Stimulated activated CD4-positive, alpha-beta T cell treated with anti-CD3 and anti-CD28 coated beads, Interleukin-12 subunit alpha, Interleukin-12 subunit beta, amount 100 ng/mL, for 24 hours (primary cell): ENCODE measurements at places on chromosomes 2 and 18.

DNA sequence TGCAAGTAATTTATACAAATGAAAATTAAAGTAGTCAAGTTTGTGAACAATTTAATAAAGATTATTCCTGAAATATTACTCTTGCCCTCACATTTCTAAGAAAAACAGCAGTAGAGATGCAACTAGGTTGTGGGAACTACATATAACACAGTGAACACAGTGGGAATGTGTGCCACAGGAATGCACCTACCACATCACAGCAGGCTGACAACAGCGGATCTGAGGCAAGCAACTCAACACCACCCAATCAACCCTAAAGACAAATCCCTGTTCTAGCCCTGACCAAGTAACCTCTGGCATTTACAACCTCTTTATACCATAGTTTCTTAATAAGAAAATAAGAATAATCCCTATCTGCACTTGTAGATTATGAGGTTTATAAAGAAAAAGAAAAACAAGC is 23.4 kb downstream of the MBOAT2 start:
- no peak for DNase-seq

- no peak for DNase-seq
These were observed 86.8 kb downstream of the FMNL2 start for GRCh38 chr2:152421521-152422370.

GRCh38 chr2:9095690-9096089 is 92.2 kb upstream of the MBOAT2 start:
- DNase-seq, result no peak

DNA sequence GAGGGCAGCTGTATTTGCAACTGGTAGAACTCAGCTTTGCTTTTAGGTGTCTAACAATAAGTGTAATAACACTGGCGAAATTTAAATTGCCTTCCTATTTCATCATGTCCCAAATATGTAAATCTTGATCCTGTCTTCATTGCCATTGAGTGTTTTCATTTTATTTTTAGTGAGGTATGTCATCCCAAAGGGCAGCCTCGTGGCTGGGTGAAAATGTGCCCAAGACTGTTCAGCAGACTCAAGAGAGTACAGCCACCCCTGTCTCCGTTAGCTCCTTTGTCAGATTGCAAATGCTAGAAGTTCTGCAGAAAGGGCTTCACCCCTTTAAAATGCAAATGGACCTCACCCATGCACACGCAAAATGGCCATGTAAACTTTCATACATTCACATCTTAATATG is 278.8 kb downstream of the RND3 start:
- no peak for DNase-seq

GRCh38 chr18:7202169-7202568 is 28.7 kb upstream of the LRRC30 start:
- DNase-seq, result no peak

- DNase-seq, result no peak
These were observed 362.7 kb downstream of the CPS1 start for GRCh38 chr2:210919128-210919527.

- DNase-seq, result no peak
These were observed 55.1 kb upstream of the SERTAD2 start for GRCh38 chr2:64708829-64709228.

DNA sequence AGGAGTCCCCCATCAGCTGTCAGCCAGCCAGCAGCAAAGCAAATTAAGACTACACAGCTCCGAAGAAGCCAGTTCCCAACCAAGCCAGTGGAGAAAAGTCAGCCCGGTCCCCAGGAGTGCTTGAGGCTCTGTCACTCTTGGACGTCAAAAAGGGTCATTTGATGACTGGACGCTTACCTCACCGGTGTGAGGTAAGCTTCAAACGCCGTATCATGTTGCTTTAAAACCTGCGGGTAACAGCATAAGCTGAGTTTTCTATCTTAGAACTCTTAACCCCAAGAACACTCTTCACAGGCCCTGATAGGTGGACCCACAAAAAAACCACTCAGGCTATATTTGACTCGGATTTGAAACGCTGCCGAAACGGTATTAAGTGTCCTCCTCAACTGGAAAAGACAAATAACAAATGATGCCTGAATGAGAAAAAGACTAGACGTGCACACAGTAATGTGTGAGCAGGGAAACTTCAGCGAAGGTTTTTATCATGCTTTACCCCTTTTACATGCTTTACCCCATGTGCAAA is 682 bp upstream of the LNPK start:
- no peak for DNase-seq

DNA sequence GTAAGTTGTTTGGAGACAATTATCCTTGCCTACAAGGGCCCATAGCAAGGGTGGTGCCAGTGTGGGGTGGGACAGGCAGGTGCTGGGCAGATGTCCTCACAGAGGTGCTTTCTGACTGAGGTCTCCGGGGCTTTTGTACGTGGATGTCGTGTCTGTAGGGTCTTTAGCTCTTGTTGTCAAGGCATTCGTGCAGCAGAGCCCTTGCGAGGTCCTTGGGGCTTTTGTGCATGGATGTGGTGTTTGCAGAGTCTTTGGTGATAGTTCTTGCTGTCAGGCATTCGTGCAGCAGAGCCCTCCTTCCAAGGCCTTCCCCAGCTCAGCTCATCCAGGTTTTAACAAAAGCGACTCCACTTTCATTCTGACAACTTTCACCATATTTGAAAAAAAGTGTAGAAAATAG is 116.0 kb upstream of the TMEM18 start:
- no peak for DNase-seq

DNA sequence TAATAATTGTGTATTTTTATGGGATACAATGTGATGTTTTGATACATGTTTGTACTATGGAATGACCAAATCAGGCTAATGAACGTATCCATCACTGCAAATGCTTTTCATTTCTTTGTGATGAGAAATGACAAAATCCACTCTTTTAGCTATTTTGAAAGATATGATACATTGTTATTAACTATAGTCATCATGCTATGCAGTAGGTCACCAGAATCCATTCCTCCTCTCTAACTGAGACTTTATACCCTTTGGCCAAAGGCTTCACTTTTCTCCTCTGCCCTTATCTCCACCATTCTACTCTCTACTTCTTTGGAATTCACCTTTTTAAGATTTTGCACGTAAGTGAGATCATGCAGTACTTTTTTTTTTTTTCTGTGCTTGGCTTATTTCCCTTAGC is 44.5 kb upstream of the TMEM17 start:
- DNase-seq, result no peak

- no peak for DNase-seq
These were observed 105.9 kb upstream of the RBBP8 start for GRCh38 chr18:22827216-22827615.

GRCh38 chr2:217147818-217148217 is 288.0 kb upstream of the TNP1 start:
- DNase-seq, result no peak

- no peak for DNase-seq
These were observed 263.5 kb upstream of the SIX2 start for GRCh38 chr2:45272549-45273265.

GRCh38 chr2:69285379-69285894 is 101.6 kb downstream of the GFPT1 start:
- no peak for DNase-seq

- no peak for DNase-seq
These were observed 13.1 kb downstream of the ASPRV1 start for GRCh38 chr2:69948032-69948962.

DNA sequence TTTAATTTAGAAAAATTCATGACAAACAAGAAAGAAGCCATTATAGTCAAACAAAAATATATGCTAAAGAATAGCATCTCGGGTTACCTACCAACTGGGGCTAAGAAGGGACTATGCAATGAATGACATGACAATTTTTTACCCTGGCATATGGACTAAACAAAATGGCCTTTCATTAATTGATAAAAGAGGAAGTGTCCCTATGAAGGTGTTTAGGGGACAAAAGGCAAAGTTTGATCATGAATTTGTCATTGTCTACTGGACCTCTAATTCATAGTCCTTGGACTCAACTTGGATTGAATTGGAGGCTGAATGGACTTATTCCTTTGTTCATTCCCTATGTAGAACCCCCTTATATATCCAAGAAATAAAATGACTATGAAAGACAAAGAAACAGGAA is 12.7 kb downstream of the MAIP1 start:
- no peak for DNase-seq

DNA sequence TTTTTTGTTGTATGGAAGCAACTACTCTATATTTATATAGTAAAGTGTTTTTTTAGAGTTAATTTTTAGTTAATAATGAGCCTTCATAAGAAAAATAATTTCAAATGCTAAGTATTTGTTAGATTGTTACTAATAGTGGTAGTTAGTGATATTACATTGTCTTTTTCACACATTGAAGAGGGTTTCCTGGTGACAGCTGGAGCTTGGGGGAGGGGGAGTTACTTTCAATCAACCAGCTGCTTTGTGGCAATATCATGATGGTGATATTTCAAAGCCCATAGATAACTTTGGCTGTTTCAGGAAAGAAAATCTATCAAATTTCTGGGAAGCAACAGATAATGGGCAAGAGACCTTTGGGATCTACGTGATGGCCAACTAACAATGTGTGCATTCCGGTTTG is 4.1 kb downstream of the RHBDD1 start:
- DNase-seq, result no peak

- no peak for DNase-seq
These were observed 20.1 kb downstream of the CASP8 start for GRCh38 chr2:201280191-201281040.

DNA sequence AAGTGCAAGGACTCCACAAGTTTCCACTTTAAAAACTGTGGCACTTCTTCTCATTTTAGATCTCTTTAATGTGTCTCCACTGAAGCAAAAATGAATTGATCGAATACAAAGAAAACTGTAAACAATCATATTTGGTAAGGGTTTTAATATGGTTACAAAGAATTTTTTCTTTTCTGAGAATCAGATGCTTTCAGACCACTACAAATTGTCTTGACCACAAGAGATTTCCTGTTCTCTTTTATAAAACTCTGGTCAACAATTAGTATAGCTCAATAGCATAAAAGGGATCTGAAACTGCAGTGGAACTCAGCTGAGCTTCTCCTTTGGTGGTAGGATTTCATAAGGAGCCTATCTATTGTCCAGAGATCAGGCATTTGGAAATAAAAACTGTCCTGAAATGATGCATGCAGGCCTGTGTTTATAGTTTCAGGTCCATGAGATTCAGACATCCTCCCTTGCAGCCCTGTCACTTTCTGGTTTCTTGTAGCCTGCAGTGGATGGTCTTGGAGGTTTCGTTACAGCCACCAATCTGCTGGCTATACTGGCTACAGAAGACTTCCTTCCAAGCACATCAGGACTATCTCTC is 120.0 kb downstream of the DOCK10 start:
- no peak for DNase-seq

DNA sequence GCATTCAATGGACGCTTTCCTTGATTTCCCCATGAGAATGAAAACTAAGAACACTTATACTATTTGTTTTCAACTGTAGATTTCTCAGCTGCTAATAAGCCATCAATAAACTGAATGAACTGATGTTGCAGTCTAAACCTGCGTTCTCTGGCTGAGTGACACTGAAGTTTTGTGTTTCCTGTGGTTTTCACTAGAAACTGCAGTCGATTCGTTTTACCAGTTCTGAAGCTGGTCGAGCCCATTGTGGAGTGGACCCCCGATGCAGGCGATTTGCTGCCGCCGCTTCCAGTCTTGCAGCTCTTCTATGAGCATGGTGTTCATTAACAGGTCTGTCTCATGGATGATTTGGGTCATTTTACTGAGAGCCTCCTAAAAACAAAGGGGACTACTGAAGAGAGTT is 50.6 kb upstream of the STAT1 start:
- no peak for DNase-seq

GRCh38 chr18:61653823-61654551 is 238.8 kb downstream of the RNF152 start:
- no peak for DNase-seq

- no peak for DNase-seq
These were observed 9.9 kb downstream of the DYSF start for GRCh38 chr2:71463342-71463654.

DNA sequence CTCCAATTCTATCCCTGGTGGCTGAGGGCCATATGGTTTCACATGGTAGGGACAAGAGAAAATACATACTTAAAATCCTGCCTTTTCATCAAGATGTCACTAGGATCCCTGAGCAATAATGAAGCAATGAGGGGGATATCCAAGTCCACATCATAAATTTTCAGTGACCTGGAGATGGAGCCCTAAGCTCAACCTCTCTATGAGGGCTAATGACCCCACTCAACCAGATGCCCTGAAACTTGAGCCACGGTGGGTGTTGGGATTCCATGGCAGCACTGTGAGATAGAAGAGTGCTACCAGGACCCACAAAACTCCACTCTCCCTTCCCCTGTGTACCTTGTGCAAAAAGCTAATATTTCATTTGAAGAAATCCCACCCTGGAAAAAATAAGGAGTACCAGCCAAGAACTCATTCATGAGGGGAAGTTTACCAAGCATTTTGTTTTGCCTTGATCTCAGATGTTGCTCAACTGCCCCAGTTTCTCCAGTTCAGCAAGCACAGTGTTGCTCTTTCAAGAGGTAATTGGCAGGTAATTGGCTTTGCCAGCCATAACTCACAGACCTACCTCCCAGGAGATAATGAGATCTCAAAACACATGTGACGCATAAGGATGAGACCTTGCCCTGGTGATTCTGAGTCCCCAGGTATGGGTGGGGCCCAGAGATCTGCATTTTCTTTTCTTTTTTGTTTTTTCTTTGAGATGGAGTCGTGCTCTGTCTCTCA is 51.0 kb upstream of the TTC39C start:
- no peak for DNase-seq

DNA sequence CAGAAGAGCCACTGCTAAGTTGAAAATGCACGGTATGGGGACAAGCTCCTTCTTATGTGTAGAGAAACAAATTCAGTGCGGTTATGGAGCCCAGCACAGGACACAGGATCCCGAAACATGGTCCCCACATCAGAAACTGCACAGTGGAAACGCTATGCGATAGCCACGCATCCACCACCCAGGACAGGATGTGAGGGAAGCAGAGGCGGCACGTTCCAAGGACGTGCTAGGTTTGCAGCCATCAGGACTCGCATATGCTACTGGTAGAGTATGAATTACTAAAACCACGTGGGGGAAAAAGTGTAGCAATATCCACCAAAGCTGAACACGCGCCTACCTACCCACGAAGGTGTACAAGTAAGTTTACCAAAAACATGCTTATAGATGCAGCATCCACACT is 34.7 kb upstream of the SNTG2 start:
- DNase-seq, result no peak

DNA sequence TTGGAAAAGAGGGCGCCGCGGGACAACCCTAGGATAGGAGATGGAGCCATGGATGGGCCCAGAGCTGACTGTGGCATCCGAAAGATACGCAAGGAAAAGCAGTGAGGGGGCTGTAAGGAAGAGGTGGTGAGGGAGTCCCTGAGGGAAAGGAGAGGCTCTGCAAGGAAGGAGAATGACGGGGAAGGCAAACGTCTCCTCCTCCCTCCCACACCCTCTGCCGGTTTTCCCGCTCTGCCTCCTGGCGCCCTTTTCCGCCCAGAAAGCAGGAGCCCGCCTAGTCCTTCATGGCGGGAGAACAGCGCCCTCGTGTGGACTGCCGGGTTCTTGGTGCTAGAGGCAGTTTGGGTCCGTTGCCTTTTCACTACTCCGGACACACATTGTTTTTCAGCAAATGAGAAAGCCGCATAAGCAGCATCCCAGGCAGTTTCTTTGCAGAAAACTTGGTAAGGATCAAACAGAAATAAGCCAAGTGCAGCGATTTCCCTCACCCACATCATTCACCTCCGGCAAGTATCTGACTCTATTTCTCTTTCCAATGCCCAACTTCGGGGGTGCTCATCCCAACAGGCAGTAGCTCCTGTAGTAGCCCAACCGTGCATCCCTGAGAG is 200.4 kb downstream of the INO80D start:
- peak; percentile 25 for DNase-seq
